ENCODE measurements at places on chromosomes 2 and 18.

- no peak for DNase-seq
Observed at GRCh38 chr2:193154076-193154475, 959.3 kb upstream of the TMEFF2 start.

DNA sequence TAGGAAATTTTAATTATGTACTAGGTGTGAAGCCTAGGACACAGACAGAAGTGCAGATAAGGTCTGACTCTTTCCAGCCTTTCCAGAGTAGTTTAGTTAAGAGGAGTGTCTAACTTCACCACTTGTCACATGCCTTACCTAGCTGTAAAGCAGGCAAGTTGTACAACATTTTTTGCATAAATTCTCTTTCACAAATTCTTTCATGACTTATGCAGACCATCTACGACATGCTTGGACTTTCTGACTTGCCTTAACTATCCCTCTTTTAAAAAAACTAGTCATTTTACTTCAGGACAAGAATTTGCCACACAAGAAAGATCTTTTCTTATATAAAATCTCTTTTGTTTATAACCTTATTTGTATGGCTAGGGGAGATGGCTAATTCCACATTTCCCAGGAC is 1273.6 kb upstream of the SLC39A10 start:
- no peak for DNase-seq

DNA sequence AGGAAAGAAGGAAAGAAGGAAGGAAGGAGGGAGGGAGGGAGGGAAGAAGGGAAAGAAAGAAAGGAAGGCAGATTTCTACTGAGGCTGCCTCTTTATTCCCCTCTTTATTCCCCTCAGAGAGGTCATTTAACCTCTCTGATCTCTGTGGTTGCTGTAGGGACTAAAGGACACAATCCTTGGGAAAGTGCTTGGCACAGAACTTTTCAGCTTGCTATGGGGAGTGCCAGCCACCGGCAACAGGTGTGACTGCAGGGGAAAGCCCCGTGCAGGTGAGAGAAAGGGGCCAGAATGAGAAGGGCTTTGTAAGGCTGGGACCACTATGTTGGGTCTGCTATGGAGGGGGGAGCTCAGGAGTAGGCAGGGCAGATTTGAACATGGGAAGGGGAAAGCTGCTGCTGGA is 27.7 kb upstream of the STEAP3 start:
- DNase-seq, result no peak

- DNase-seq, result no peak
Observed at GRCh38 chr2:175871331-175872004, 130.6 kb downstream of the LNPK start.

GRCh38 chr2:70242552-70242951 is 5.9 kb downstream of the TIA1 start:
- DNase-seq, result no peak

DNA sequence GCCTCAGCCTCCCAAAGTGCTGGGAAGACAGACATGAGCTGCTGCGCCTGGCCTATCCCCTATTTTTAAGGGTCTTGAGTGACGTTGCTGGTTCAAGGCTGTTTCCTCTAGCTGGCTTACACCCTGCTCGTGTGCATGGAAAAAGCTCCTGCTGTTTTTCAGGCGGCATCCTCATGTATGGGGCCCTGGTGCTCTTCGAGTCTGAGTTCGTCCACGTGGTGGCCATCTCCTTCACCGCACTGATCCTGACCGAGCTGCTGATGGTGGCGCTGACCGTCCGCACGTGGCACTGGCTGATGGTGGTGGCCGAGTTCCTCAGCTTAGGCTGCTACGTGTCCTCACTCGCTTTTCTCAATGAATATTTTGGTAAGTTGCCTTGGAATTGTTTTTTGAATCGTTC is 22.0 kb upstream of the NFATC1 start:
- DNase-seq, result no peak

All from nucleus accumbens (tissue), 56 donors.